ENCODE measurements at places on chromosomes 3 and 15. TPM values are rescaled to one million over a fixed set of nuclear protein-coding genes. Genes with fewer than 3 reads are reported as not detected.

Gene VIPR1
- total RNA-seq: not detected

Gene TEX55
- not detected for total RNA-seq

Gene NCEH1
- total RNA-seq: 14.4 TPM

Gene TMEM212
- total RNA-seq: not detected

Gene IQCF5
- not detected for total RNA-seq

Gene UCN2
- total RNA-seq: 1.2 TPM

Gene NEDD4
- total RNA-seq: 43.2 TPM

Gene CPEB1
- 42.7 TPM for total RNA-seq

Gene ANP32A
- 50.8 TPM for total RNA-seq

Gene SMCO1
- not detected for total RNA-seq

Gene C2CD4A
- not detected for total RNA-seq
